Fibroblast of lung (primary cell): ENCODE measurements at places on chromosomes 5 and 9. TPM values are rescaled to one million over a fixed set of nuclear protein-coding genes. Genes with fewer than 3 reads are reported as not detected.

DNA sequence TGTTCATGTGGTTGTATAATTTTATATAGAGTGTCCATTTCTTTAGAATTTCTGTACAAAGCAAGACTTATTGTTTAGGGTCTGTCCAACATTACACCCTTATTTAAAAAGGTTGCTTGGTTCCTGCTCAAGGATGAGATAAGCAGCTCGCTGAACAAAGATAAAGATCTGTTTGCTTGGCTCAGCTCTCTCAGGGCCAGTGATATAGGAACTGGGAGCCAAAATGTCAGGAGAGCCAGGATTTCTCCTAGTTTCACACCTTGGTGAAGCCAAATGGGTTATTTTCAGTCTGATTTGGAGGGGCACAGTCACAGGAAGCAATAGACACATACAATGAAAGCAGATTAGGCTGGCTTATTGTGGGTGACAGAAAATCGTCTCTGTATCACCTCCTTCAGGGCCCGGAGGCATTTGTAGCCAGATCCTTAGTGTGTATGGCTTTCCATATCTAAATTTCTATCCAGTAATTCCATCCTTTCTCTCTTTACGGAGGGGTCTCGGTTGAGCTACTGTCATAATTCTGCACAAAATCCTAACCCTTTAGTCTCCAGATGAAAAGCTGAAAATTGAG, 396.4 kb downstream of the TMEM232 start:
- DNase-seq: no peak

DNA sequence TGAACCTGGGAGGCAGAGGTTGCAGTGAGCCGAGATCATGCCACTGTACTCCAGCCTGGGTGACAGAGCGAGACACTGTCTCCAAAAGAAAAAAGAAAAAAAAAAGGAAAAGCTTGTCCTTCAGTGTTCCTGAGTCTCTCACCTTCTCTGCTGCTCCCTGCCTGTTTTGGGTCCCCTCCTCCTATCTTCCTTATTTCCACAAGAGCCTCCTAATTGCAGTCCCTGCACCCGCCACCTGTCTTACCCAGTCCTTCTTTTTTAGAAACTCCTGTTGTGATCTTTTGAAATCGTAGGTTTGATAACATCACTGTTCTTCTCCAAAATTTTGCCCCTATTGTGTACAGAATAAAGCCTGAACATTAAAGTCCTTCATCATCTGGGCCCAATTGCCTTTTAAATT, 234.9 kb downstream of the SH3GL2 start:
- no peak for DNase-seq

DNA sequence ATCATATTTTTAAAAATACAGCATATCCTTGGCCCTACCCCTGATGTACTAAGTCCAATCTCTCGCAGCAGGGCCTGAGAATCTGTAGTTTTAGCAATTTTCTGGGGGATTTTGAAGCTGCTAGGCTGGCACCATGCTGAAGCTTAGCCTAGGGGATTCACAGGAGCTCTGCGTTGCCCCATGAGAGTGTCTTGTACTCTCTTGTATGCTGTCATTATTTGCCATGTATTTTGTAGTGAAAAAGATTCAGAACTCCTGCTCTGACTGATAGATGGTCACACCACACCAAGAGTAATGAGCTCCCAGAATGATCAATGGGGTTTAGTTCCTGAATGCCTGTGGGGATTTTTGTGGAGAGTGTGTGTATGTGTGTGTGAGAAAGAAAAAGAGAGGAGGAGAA, 20.7 kb upstream of the TRMT10B start:
- no peak for DNase-seq

DNA sequence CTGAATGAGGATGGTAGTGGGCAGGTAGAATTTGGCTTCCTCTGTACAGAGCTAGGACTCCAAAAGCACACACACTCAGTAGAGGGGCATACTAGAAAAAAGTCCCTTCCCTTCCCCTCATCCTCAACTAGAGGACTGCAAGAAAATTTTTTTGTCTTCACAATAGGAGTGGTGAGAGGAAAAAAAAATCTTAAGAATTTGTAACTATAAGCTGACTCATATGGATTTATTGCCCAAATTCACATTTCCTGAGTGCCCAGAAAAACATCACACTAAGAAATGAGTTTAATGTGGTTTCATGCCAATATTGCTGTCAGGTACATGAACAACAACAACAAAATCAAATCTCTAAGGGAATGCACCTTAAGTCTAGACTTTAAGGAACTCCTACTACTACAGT, 43.7 kb downstream of the RANBP6 start:
- DNase-seq: peak; percentile 11

DNA sequence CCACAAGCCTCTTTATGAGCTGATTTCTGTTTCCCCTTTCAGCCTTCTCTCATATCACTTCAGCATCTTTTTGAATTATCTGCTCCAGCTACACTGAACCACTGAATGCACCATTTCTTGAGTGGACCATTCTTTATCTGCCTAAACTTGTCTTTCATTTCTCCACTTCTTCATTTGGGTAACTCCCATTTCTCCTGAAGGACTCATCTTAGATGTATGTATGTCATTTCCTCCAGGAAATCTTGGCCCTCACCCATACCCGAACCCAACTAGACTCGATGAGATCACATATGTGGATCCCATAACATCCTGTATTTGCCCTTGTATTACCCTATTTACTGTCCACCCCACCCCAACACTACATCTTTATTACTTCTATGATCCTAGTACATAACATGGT, 249.8 kb downstream of the KIF4B start:
- no peak for DNase-seq

DNA sequence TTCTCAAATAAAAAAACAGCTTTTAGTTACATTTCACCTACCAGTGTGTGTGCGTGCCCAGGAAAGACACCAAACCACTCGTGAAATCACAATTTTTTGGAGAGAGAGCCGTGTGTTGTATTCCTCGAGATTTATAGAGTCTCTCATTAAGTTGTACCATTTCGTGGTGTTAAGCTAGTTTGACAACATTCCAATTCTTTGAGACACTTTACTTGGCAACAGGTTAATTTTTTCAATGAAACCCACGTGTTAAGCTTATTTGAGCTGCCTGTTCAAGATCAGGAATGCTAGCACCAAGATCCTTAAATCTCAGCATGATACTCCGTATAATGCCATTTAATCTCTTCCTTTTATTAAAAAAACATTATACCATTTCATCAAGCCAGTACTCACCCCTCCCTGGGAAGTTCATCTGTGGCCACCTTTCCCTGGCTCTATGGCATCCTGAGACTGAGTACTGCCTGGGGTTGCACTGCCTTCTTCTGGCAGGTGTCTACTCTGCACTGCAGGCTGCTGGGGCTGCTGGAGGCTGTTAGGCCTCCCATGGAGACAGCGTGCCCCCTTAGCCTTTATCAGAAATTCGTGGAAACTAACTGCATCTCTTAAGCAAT, 143.7 kb downstream of the ARHGAP26 start:
- no peak for DNase-seq

DNA sequence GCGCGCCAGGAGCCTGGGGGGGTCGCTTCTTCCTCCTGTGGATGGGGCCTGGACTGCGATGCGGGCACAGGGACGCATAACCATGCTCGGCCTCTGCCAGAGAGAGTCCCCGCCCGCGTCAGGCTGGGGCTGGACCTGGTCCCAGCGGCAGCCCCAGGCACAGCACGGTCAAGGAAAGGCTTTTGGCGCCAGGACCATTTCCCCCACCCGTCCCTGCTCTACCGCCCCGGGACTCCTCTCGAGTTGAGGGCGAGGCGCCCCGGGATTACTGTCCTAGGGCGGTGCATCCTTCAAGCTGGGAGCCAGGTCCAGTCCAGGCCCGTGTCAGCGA, 341 bp downstream of the MXD3 start:
- no peak for DNase-seq

The NEURL1B gene
- polyA plus RNA-seq: 5.0 and 5.5 TPM in 2 replicates

The TAF1L gene
- not detected in 2 replicates for polyA plus RNA-seq

The HTR1A gene
- polyA plus RNA-seq: not detected in 2 replicates

The ZMYND19 gene
- 12.7 and 20.4 TPM in 2 replicates for polyA plus RNA-seq

The TAF11L5 gene
- not detected in 2 replicates for polyA plus RNA-seq
